ENCODE measurements at places on chromosomes 1 and 21. TPM values are rescaled to one million over a fixed set of nuclear protein-coding genes. Genes with fewer than 3 reads are reported as not detected.
A peak's percentile ranks its signal among the peaks of the same experiment; 100 is the strongest.

Gene ACOT11
- 1.4 TPM for total RNA-seq

- peak overlapping the region; percentile 2 for H3K27ac ChIP-seq
- H3K36me3 ChIP-seq: peaks cover 15% of the 10 kb centered on the region
- no peaks in the 10 kb centered on the region for H3K27me3 ChIP-seq
- no peak for DNase-seq
Measured at GRCh38 chr1:201849372-201850052, 20.6 kb downstream of the IPO9 start.

GRCh38 chr1:55893155-55893554 lies 678.0 kb upstream of the USP24 start:
- H3K27me3 ChIP-seq: peaks cover 5% of the 10 kb centered on the region
- H3K4me1 ChIP-seq: no peaks in the 10 kb centered on the region
- H3K36me3 ChIP-seq: peaks cover 6% of the 10 kb centered on the region

GRCh38 chr1:4171480-4172450 lies 271.7 kb upstream of the C1orf174 start:
- H3K4me3 ChIP-seq: no peak overlapping the region
- peaks cover 14% of the 10 kb centered on the region for H3K27me3 ChIP-seq
- no peak overlapping the region for H3K27ac ChIP-seq
- no peaks in the 10 kb centered on the region for H3K4me1 ChIP-seq
- no peaks in the 10 kb centered on the region for H3K36me3 ChIP-seq

DNA sequence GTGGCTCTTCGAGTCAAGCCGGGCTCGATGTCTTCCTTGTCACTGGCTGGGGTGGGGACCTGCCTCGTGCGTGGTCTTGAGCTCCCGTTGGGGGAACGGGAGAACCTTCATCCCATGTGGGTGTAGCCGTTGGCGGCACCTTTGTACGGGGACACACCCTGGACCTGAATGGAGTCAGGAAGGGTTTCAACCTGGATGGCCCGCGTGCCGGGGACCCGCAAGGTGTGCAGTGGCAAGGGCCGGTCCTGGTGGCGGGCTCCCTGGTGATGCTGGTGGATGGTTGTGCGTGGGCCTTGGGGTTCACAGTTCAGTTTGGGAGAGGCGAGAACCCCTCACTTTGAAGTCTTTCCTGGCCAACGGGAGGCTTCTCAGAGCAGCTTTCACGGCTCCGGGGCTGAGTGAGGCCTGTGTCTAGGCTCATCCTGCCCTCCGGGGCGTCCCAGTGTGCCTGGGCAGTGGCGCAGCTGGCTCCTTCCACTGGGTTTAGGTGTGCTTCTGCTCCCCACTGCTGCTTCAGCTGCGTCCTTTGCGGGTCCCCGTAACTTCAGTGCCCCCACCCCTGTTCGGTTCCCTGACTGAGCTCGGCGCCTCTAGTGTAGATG lies 11.4 kb downstream of the SKI start:
- H3K27ac ChIP-seq: peak overlapping the region; percentile 85
- peaks cover 2% of the 10 kb centered on the region for H3K36me3 ChIP-seq
- DNase-seq: no peak
- peak overlapping the region; percentile 48 for H3K4me3 ChIP-seq
- H3K27me3 ChIP-seq: no peaks in the 10 kb centered on the region

Gene GOLPH3L
- total RNA-seq: 32.0 TPM

DNA sequence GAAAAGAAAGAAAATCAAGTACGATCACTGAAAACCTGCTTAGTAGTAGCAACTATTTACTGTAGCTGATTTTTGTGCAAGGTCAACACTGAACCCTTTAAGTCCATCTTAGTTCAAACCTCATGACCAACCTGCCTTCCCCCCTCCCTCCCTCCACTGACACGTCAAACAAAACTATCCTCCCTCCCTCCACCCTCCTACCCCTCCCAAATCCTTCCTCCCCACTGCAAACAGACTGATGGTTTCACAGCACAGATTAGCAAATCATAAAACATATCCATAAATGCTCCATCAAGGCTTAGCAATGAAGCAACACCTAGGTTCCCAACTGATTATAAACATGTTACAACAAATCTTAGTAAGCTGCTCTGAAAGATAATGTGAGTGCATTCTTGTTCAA lies 164.3 kb upstream of the GREM2 start:
- H3K36me3 ChIP-seq: no peaks in the 10 kb centered on the region
- no peak overlapping the region for H3K27ac ChIP-seq
- H3K27me3 ChIP-seq: no peaks in the 10 kb centered on the region
- DNase-seq: no peak
- H3K4me1 ChIP-seq: no peaks in the 10 kb centered on the region
- H3K4me3 ChIP-seq: no peak overlapping the region

GRCh38 chr1:26019641-26020315 lies 1.8 kb upstream of the EXTL1 start:
- no peak overlapping the region for H3K4me3 ChIP-seq
- DNase-seq: no peak
- H3K36me3 ChIP-seq: no peaks in the 10 kb centered on the region

DNA sequence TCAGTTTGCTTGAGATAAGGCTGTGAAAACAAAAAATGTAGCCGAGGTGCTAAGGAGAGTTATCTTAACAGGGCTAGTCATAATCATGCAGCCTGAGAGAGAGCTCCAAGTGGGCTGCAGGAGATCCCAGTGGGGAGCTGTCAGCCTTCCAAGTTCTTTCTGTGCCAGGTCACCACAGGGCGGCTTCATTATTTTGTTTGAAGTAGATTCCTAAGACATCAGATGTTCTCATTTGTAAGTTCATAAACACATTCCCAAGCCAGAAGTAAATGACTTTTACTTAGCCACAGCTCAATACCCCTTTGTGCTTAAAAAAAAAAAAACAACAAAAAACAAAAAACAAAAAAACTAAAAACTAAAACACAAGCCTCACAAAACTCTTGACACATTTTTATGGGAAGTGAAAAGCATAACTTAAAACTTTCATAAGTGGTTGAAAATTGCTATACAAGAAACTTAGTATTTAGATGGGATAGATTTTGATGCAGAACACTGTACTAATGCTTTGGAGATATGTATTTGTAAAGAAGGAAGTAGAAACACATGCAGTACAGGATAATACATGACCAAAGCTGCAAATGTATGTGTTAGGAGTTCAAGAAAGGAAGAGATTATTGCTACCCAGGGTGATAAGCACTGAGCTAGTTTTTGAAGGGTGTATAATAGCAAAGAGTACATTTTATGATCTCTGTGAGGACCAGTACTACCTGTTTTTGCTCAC lies 8.6 kb downstream of the CDC14A start:
- H3K36me3 ChIP-seq: peaks cover 4% of the 10 kb centered on the region
- no peaks in the 10 kb centered on the region for H3K27me3 ChIP-seq
- H3K4me1 ChIP-seq: peaks cover 74% of the 10 kb centered on the region
- DNase-seq: no peak
- H3K27ac ChIP-seq: peak overlapping the region; percentile 8
- H3K4me3 ChIP-seq: peak overlapping the region; percentile 35

GRCh38 chr1:151059109-151060006 lies at the start of gene CDC42SE1:
Gene CDC42SE1, minus strand, starts transcription at chr1:151059622. Its CDS starts 3,892 bp downstream, at chr1:151055730.
- peak within 1 kb of the TSS; percentile 99 for H3K4me3 ChIP-seq
- H3K27ac ChIP-seq: peak within 1 kb of the TSS; percentile 95
- H3K36me3 ChIP-seq: peaks cover 16% of the 10 kb centered on the region
- peaks cover 72% of the 10 kb centered on the region for H3K4me1 ChIP-seq
- no peaks in the 10 kb centered on the region for H3K27me3 ChIP-seq
- DNase-seq: peak; percentile 92

DNA sequence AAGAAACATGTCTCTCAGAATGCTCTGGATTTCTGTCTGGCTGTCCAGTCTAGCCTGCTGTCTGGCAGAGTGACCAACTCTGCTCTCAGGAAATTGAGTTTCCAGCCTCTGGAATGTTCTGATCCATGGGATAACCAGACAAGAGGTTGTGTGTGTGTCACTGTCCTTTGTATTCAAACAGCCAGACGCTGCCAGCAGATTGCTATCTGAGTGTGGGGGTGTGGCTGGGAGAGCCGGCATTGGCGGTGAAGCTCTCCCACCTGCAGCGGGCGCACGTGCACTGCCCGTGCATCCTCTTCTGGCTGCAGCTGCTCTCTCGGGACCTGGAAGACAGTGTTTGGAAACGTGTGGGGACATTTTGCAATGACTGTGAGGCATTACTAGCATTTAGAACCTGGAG lies 26.1 kb downstream of the PKP1 start:
- H3K36me3 ChIP-seq: no peaks in the 10 kb centered on the region
- no peak overlapping the region for H3K27ac ChIP-seq
- no peaks in the 10 kb centered on the region for H3K4me1 ChIP-seq
- DNase-seq: peak; percentile 6
- H3K27me3 ChIP-seq: peaks cover 25% of the 10 kb centered on the region

Gene UBL4B
- total RNA-seq: not detected

DNA sequence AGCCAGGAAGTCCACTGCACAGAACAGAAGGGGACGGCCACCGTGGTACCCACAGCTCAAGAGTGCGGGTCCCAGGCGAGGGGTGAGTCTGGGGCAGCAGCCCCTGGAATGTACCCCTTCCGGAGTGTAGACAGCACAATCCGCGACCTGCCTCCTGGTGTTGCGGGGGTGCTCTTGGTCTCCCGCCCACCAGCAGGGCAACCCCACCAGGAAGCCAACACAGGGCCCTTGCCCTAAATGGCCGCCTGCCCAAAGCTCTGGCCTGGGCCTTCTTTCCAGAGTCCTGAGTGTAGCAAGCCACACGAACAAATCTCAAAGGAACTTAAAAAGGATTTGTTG lies 1.1 kb upstream of the SLC19A1 start:
- no peaks in the 10 kb centered on the region for H3K27me3 ChIP-seq
- H3K4me1 ChIP-seq: peaks cover 21% of the 10 kb centered on the region
- H3K36me3 ChIP-seq: no peaks in the 10 kb centered on the region
- H3K4me3 ChIP-seq: peak overlapping the region; percentile 70

GRCh38 chr1:20198918-20199317 lies 12.6 kb upstream of the PLA2G2C start:
- H3K4me1 ChIP-seq: peaks cover 5% of the 10 kb centered on the region
- no peak for DNase-seq
- H3K27me3 ChIP-seq: peaks cover 60% of the 10 kb centered on the region
- no peaks in the 10 kb centered on the region for H3K36me3 ChIP-seq
- no peak overlapping the region for H3K4me3 ChIP-seq

GRCh38 chr1:246698466-246699094 lies 25.6 kb upstream of the SCCPDH start:
- no peak for DNase-seq
- H3K4me3 ChIP-seq: peak overlapping the region; percentile 37
- peak overlapping the region; percentile 51 for H3K27ac ChIP-seq
- H3K27me3 ChIP-seq: peaks cover 1% of the 10 kb centered on the region

GRCh38 chr1:27891196-27891889 lies 19.0 kb downstream of the THEMIS2 start:
- peak overlapping the region; percentile 29 for H3K4me3 ChIP-seq
- H3K36me3 ChIP-seq: peaks cover 27% of the 10 kb centered on the region
- peak overlapping the region; percentile 95 for H3K27ac ChIP-seq
- H3K4me1 ChIP-seq: peaks cover 69% of the 10 kb centered on the region

DNA sequence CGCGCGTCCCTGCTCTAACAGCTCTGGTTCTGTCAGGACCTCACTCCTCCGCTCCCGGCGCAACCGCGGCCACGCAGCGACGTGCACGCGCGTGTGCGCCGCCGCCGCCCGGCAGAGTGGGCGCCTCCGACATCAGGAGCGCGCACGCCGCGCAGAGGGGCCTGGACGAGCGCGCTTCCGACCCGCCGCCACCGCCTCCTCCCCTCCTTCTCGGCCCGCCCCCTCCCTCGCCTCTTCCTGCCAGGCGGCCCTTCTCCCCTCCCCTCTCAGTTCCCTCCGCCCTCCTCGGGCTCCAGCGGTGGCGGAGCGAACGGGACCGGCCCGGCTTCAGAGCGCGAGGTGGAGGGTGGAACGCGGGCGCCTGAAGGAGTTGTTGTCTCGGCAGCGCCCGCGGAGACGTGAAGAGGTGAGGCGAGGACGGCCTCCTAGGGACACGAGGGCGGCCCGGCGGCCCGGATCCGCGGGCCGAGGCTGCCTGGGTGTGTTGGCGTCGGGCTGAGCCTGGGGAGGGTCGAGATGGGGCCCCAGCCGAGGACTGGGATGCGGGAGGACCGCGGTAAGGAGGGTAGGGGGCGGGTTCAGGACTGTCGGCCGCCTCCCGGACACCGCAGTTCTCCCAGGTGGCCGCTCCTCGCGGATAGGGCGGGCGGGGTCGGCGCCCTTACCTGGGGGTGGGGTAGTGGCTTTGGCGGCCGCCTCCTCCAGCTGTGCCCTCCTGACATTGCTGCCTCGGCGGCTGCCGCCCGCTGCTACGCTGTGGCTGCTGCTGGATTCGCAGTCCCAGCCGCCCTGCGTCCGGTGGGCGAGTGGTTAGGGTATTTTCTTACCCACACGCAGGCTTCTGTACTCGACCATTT lies at the start of gene RABGAP1L:
RABGAP1L (plus strand) TSS at position 269 of the 857 bp plus-strand sequence.
- no peaks in the 10 kb centered on the region for H3K27me3 ChIP-seq
- H3K4me1 ChIP-seq: peaks cover 73% of the 10 kb centered on the region
- peak; percentile 93 for DNase-seq

DNA sequence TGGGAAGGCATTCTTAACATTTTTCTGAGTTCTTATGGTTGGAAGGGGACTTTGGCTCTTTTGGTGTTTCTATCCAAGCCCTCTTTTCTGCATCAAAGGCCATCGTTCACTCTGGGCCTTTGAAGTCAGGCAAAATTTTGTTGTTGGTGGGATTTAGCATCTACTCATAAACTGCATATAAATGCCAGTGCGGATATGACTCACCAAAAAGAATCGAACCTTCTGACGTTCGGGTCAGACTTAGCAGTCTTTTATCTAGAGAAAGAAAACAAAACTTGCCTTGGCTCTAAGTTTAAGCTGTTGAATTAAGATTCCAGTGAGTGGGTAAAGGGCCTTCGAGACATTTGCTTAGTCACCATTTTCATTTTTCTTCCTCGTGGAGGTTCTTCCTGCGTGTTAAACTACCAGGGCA lies 51.4 kb downstream of the EVA1C start:
- no peak for DNase-seq
- no peaks in the 10 kb centered on the region for H3K4me1 ChIP-seq
- H3K36me3 ChIP-seq: peaks cover 5% of the 10 kb centered on the region
- no peaks in the 10 kb centered on the region for H3K27me3 ChIP-seq
- no peak overlapping the region for H3K27ac ChIP-seq
- H3K4me3 ChIP-seq: no peak overlapping the region

DNA sequence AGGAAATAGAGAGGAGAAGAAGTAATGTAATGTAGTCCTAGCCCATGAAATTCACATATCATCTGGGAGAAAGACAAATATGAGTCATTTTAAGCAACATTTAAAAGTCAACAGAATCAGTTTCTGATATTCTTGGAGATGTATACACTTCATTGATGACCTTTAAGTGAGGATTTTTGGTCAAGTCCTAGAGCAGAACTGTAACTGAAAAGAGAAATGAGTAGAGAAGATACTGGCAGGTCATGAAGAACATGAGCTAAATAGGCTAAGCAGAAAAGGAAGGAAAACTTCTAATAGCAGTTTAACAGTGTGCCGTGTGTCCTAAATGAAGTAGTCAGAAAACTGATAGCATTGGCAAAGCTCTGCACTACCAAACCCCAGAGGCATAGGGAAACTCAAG lies 4.6 kb downstream of the ZFP69B start:
- H3K27ac ChIP-seq: no peak overlapping the region
- H3K36me3 ChIP-seq: peaks cover 59% of the 10 kb centered on the region
- H3K4me3 ChIP-seq: no peak overlapping the region
- peaks cover 37% of the 10 kb centered on the region for H3K4me1 ChIP-seq
